ENCODE measurements at places on chromosomes 1 and 21.

GRCh38 chr1:40868051-40868723 is 6.0 kb upstream of the CITED4 start:
- DNase-seq = no peak

- DNase-seq = no peak
Observed at GRCh38 chr1:228782662-228783417, 47.6 kb downstream of the RHOU start.

GRCh38 chr1:174902531-174903099 is 97.1 kb upstream of the CACYBP start:
- no peak for DNase-seq

- DNase-seq = no peak
Observed at GRCh38 chr21:34074283-34075090, 1.1 kb downstream of the MRPS6 start.
